NCI-H460 (cell line): ENCODE measurements at places on chromosomes 1 and 21. TPM values are rescaled to one million over a fixed set of nuclear protein-coding genes. Genes with fewer than 3 reads are reported as not detected.

The CELA3B gene
- not detected in 2 replicates for total RNA-seq

The RHBDL2 gene
- total RNA-seq, result not detected in 2 replicates

The MTARC1 gene
- total RNA-seq, result 9.4 and 10.9 TPM in 2 replicates

The LMX1A gene
- not detected in 2 replicates for total RNA-seq

The IGSF9 gene
- not detected in 2 replicates for total RNA-seq
